ENCODE measurements at places on chromosomes 7 and 10. TPM values are rescaled to one million over a fixed set of nuclear protein-coding genes. Genes with fewer than 3 reads are reported as not detected.

The GRM8 gene
- 6.6 TPM for total RNA-seq

The ZPBP gene
- not detected for total RNA-seq

DNA sequence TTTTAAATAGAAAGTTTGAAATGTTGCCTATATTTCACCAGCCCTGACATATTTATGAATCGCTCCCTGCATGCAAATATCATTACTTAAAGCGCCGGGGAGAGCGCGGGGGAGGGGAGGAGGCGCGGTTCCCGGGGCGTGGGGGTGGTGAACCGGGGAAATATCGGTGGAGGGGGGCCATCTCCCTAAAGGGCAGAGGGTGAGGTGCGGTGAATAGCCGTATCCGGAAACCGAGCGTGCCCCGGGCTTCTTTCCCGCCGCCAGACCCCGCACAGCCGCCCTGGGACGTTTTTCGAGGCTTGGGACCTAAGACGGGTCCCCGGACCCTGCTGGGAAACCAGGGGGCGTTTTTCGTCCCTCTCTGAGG is 6.9 kb upstream of the ZNF503 start:
- no peaks in the 10 kb centered on the region for H3K36me3 ChIP-seq
- DNase-seq, result no peak
- no peak overlapping the region for H3K27ac ChIP-seq
- peaks cover 58% of the 10 kb centered on the region for H3K4me1 ChIP-seq
- H3K27me3 ChIP-seq, result peaks cover 99% of the 10 kb centered on the region

- H3K27ac ChIP-seq, result no peak overlapping the region
- no peak for DNase-seq
- H3K4me1 ChIP-seq, result no peaks in the 10 kb centered on the region
- no peak overlapping the region for H3K4me3 ChIP-seq
These were observed 1135.2 kb downstream of the CNTNAP2 start for GRCh38 chr7:147251751-147252325.

DNA sequence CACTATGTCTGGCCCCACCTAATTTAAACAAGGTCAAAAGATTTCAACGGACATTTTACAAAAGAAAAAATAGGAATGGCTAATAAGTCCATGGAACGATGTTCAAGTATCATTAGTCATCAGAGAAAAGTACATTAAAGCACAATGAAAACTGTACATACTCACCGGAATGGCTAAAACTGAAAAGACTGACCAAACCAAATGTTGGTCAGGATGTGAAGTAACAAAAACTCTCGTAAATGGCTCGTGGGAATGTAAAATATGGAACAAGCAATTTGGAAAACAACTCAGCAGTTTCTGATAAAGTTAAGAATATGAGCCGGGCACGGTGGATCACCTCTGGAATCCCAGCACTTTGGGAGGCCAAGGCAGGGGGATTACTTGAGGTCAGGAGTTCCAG is 65.7 kb upstream of the PARD3 start:
- H3K4me3 ChIP-seq, result no peak overlapping the region
- no peak for DNase-seq
- H3K4me1 ChIP-seq, result no peaks in the 10 kb centered on the region
- no peaks in the 10 kb centered on the region for H3K27me3 ChIP-seq
- H3K27ac ChIP-seq, result no peak overlapping the region
